ENCODE measurements at places on chromosomes 2 and 18.
A peak's percentile ranks its signal among the peaks of the same experiment; 100 is the strongest.

GRCh38 chr2:37679072-37679695 is 7.7 kb upstream of the CDC42EP3 start:
- DNase-seq = no peak

DNA sequence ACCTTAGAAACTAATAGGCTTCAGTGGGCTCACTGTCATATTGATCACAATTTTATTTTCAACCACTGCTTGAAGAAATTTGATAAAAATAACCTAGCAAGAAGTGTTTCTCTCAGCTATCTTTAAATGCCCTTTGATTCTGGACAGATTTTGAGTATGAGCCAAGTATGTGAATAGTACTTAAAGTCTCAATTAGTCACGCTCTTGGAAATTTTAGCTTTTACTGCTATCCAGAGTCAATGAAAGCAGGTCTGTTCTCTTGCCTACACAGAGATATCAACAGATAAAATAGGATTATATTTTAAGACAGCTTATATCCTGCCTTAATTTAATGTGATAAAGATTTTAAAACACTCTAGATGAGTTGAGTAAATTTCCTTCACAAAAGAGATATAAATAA is 337.3 kb downstream of the CBLN2 start:
- DNase-seq = no peak

DNA sequence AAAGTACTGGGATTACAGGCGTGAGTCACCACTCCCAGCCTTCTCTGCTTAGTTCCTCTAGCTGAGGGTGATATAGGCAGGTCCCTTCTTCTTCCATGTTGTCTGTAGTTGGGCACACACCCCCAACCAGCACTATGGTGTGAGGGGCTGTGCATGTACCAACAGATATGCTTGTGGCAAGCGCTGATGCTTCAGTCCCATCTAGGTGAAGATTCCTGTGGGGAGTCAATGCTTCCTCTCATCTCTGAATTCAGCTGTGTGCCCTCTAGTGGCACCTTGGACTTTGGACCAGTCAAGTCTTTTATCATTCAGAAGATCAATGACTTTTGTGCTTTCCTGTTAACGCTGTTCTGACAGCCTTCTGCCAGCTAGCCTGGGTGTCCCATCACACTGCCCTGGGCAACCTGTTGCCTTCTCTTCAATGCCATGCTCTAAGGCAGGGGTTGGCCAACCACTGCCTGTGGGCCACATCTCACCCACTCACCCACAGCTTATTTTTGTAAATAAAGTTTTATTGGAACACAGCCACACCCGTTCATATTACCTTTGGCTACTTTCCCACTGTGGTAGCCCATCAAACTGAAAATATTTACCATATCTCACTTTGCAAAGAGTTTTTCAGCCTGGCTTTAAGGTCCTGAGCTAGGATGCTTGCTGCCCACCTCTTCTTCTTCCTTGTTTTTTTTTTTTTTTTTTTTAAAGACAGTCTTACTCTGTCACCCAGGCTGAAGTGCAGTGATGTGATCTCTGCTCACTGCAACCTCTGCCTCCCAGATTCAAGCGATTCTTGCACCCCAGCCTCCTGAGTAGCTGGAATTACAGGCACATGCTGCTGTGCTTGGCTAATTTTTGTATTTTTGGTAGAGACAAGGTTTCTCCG is 51.0 kb downstream of the NPAS2 start:
- DNase-seq = no peak

DNA sequence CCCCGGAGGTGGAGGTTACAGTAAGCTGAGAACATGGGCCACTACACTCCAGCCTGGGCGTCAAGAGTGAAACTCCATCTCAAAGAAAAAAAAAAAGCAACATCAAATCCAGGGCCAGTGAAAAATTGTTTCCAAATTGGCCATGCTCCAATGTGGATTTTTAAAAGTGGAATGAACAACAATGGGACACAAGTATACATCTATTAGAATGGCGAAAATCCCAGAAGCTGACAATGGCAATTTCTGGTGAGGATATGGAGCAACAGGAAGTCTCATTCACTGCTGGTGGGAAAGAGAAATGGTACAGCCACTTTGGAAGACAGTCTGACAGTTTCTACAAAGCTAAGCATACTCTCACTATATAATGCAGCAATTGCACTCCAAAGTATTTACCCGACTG is 161.4 kb downstream of the UXS1 start:
- DNase-seq = no peak

- DNase-seq = peak; percentile 94
Measured at GRCh38 chr2:61853847-61854563, at the start of gene FAM161A. Gene FAM161A (minus strand): TSS chr2:61854060. CDS start chr2:61854041, 19 bp downstream.

DNA sequence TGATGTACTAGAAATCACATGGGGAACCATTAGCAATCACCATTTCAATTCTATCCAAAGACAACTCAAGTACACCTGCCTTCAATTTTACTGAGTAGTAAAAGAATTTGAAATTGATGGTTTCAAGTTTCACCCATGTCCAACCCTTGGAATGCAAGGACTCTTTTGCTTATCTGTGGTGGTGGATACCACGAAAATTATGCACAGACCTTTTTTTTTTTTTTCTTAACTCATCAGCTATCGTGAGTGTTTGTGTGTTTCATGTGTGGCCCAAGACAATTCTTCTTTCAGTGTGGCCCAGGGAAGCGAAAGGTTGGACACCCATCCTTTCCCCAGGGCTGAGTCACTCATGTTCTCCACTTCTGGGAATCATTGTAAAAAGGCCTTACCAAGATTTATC is 23.1 kb downstream of the ID2 start:
- DNase-seq = no peak

DNA sequence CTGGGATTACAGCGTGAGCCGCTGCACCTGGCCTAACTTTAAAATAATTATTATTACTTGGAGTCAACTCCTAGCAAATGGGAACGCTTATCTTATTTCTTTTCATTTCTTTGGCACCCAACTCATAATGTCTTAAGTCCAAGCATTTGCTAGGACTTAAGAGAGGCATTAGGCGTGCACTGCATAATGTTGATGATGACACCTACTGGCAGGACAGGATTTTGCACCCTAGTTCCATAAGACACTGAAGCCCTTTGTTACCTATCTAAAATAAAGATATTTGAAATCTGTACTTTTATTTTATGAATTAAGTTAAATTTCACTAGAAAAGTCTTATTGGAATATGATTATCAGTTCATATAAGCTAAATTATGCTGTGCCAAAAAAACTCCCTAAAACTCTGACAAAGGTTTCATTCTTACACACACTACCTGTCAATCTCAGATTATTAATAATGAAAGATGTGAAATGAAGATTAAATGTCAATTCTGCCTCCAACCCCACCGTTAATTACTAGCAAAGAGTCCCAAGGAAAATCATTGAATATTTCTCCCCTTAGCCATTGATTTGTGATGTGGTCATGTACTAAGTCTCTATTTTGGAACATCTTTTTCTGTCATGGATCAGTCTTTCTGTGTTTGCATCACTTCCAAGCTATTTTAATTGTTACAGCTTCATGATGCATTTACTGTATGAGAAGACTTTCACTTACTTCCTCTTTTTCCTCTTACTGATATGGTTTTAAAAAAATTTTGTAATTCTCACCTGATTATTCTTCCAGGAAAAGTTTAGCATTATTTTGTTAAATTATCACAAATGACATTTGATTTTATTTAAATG is 12.7 kb upstream of the CDH2 start:
- DNase-seq = no peak

DNA sequence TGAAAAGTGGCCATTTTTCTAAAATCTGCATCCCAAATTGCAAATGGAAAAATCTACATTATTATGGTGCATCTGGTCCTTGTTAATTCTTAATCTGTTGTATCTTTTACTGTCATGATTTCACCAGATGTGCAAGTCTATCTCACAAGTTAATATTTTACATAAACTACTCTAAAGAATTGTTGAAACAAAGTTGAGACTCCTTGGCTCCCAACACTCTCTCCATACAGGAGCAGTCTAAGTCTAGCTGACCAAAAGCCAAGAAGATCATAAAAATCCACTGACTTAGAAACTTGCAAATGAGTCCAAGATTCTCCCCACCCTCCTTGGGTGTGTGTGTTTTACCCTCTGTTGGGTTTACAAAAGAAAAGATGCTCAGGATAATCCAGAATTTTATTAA is 85.1 kb downstream of the NCKAP5 start:
- DNase-seq = no peak

- DNase-seq = no peak
Measured at GRCh38 chr2:121037480-121037879, 247.5 kb downstream of the TFCP2L1 start.

GRCh38 chr18:59387687-59388565 is 28.9 kb upstream of the LMAN1 start:
- no peak for DNase-seq

GRCh38 chr2:191225126-191225525 is 20.1 kb upstream of the MYO1B start:
- DNase-seq = no peak

DNA sequence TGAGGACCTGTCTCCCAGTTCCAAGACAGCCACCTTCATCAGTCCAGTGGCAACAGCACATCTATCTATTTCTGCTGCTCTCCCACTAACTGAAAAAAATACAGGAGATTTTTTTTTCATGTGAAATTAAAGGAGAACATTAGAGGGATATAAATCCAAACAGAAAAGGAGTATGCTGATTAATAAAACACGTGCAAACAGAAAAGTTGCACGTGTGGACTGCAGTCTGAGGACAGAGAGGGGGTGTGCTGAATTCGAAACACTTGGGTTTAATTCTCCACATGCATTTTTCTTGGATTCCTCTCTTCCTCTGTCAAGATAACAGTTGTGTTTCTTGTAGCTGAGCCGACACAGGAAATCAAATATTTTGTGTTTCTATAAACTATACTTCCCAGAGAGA is 113.4 kb downstream of the CYRIA start:
- no peak for DNase-seq

- no peak for DNase-seq
Measured at GRCh38 chr18:57659460-57660102, 37.9 kb upstream of the NARS1 start.

DNA sequence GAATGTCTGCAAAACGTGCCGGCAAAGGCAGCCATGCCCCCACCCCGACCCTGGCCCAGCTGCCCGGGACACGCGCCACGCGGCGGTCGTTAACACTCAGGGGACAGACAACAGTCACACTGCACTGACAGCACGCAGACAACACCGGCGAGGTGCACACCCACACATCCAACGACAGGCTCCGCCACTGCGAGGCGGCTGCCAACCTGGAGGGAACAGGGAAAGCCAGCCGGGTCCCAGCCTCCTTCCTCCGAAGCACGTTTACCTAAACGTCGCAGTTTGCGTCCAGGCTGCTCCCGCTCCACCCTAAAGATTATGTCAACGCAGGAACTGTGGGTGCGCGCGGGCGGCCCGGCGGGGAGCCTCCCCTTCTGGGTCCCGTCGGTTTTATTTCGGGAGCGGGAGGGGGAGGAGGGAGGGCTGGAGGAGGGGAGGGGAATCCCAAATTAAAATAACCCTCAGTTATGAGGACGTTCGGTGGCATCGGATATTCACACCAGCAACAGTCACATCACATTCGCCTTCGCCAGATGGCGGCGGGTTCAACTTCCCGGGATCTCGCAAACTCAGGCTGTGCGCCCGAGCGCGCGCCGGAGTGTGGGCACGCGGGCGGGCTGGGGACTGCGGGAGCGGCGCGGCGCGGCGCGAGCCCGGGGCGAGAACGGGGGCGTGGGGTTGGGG is 644 bp downstream of the PTGR3 start:
- DNase-seq = peak; percentile 51

DNA sequence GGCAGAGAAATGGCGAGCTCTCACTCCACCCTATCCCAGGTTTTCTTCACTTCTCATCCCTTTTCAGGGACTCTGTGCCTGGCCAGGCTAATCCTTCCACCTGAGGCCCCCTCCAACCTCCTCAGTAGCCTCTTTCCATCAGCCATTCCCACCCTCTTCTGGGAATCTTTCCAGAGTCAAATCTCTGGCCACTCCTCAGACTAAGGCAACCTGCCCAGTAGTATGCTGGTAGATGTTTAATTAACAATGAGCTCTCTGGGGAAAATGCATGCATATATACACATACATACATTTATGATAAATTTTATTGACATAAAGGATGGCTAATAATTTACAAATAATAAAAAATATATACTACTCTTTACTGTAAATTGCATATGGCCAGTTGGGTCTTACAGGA is 11.4 kb upstream of the ASPRV1 start:
- no peak for DNase-seq

DNA sequence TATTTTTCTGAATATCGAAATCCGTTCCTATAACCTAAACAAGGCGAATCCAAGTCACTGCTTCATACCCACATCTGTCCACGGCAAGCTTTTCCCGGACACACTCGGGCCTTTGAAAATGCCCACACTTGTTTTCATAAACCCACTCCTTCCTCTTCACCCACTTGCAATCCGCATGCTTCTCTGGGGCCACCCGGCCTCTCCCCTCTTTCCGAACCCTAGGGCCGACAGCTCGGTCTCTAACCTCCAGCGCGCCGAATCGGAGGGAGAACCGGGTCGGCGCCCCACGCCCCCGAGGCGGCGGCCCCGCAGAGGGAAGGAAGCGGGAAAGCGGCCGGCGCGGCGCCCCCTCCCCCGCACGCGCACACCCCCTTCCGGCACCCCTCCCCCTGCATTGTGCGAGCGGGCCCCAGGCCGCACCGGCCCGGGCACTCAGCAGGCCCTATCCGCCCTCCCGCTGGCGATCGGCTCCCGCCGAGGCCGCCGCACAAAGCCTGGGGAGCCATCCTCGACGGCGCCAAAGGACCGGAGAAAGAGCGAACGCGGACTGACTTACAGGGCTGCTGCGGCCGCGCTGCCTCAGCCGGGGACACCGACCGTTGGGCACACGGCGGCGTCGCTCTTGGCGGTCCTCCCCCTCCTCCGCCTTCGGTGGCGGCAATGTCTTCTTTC is 467 bp downstream of the PUM2 start:
- peak; percentile 54 for DNase-seq

DNA sequence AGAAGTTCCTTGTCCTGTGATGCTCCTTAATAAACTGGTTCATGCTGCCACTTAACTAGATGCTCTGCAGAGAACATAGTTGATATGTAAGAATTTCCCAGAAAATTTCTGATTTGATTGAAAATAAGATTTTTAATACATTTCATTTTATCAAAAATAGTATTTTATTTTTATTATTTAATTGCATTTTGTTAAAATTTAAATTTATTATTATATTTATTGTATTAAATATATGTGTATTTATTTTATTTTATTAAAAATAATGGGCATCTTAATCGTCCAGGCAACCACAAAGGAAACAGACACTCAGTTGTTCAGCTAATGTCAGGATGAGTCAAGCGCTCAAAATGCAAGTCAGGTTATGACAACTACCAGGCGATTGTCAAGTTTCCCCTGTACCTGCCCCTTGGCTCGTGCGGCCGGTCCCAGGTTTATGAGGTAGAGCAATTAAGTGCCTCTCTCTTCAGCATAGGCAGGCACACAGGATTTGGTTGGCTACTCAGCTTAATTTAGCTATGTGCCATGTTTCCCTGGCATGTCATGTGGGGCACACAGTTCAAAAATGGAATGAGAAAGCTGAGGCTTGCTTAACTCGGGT is 361.2 kb downstream of the RND3 start:
- DNase-seq = no peak

DNA sequence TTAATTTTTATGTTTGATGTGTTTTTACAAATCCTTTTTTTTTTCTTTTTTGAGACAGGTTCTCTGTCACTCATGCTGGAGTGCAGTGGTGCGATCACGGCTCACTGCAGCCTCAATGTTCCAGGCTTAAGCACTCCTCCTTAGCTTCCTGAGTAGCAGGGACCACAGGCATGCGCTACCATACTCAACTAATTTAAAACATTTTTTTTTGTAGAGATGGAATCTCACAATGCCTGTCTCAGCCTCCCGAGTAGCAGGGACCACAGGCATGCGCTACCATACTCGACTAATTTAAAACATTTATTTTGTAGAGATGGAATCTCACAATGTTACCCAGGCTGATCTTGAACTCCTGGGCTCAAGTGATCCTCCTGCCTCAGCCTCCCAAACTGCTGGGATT is 3.2 kb downstream of the NOTO start:
- no peak for DNase-seq

- DNase-seq = no peak
Measured at GRCh38 chr2:197209742-197210408, 100.7 kb downstream of the ANKRD44 start.
